Inflammatory macrophage treated with lipopolysaccharide for 4 hours (primary cell): ENCODE measurements at places on chromosomes 11 and 22.

DNA sequence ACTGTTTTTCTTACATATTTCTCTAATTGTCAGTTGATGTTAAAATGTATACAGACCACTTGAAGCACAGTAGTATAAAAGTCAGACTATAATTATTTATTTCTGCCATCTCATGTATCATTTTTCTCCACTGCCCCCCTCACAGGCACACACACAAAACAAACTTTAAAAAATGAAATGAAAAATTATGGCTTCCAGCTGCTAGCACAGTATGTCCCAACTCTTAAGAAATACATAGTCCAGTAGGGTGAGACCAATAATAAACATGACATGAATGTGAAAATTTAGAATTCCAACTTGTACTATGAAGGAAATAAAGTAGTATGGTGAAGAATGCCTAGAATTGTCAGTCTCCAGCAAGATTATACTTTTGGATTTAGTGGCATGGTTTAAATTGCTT lies 1247.9 kb downstream of the JRKL start:
- DNase-seq: no peak

DNA sequence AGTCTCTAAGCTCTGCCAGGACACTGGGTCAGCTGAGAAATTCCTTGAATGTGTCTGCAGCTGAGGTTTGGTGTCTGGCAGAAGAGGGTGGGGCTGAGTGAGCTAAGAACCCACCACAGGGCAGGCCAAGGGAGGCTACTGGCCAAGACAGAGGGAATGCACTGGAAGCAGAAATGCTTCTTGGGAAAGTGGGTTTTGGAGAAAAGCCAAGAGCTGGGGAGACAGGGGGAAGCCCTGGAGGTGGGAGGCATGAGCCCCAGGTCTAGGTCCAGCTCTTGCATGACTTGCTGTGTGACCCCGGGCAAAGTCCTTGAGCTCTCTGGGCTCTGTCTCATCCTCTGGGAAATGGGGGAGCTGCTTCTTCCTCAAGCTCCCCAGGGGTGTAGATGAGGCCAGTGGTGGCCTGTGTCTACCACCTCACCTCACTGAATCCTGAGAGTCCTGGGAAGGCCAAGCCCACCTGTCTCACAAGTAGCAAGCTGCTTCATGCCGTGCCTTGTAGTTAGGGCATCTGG lies 2.3 kb downstream of the MMP11 start:
- no peak for DNase-seq

DNA sequence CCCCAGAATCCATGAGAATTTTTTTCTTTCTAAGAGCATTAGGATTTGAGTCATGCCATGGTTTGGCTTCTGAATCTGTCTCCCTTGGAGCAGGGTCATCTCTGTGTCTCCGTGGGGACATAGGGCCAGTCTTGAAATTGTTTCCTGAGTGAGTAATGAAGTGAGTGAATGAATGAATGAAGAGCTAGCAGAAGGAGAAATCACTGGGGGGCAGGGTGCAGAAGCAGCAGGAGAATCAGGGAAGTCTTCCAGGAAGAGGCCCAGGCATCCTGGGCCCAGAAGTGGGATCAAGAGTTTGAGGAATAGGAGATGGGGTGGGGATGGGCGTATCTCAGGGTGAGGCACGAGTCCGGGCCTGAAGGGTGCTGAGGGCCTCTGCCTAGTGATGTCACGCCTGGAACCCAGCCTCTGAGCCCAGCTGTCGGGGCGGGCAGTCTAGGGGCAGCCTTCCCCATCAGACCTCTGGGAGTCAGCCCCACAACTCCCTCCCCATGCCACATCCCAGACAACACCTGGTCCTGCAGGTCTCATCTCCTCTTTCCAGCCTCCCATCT lies 12.5 kb upstream of the MGAT3 start:
- DNase-seq: no peak

GRCh38 chr11:19374151-19374569 lies 133.4 kb upstream of the E2F8 start:
- no peak for DNase-seq

GRCh38 chr11:3130269-3131071 lies 34.6 kb downstream of the OSBPL5 start:
- no peak for DNase-seq

- no peak for DNase-seq
Observed at GRCh38 chr22:26952451-26953011, 295.1 kb downstream of the MIAT start.

GRCh38 chr11:111400595-111400994 lies 21.5 kb upstream of the POU2AF1 start:
- no peak for DNase-seq

GRCh38 chr11:100882957-100883356 lies 195.9 kb downstream of the ARHGAP42 start:
- no peak for DNase-seq

- DNase-seq: no peak
Observed at GRCh38 chr11:19511413-19512183, 201.0 kb upstream of the NAV2 start.

DNA sequence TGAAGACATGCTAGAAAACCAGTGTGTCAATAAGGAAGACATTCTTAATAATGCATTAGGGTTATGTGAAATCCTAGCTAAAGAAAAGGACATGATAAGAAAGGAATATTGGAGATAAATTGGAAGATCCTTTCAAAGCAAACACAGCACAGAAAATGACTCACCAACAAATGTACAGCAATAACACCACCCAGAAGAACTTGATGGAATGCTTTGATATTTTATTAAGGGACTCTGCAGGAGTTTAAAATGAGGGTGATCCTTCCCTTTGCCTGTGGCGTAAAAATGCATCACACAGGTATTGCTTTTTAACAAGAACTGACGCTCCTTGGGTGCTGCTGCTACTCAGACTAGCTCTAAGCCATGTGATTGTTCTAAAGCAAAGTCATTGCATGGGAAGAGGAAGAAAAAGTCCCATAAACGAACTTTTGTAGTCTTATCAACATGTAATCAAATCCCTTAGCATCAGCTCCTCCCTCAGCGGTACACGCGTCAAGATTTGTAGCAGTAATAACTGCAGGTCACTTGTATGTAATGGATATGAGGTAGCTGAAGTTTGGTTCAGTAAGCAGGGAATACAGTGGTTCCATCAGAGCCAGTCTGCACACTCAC lies 48.4 kb upstream of the EED start:
- DNase-seq: no peak

DNA sequence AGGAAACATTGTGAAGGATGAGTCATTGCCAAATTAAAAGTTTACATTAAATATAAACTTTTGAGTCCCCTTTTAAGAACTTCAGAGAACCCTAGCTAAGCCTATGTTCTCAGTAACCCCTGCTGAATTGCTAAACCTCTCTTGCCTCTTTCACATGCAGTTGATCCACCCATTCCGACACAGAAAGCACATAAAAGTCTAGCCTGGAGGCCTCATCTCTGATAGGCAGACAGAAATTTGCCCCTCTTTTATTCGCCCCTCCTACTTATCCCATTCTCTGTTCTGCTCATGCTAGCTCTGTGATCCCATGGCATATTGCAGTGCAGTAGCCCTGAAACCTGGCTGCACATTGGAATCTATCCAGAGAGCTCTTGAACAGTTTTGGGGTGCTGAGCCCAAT lies 58.2 kb upstream of the PDE3B start:
- no peak for DNase-seq

DNA sequence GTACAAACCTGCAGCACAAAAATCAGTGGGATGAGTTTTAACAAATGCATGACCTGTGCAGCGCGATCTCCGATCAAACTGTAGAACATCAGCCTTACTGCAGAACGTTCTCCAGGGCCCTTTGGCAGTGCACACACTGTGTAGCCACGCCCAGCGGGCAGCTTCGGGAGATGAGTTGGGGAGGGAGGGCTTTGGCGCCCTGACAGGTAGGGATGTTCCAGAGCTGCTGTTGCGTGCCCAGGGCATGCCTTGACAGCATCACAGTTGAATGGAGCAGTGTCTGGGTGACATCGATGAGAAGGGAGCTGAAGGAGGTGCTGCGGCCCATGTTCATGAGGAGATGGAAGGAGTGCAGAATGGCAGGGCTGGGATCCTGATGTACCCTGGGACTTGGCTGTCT lies 80.2 kb downstream of the TBC1D22A start:
- DNase-seq: no peak

DNA sequence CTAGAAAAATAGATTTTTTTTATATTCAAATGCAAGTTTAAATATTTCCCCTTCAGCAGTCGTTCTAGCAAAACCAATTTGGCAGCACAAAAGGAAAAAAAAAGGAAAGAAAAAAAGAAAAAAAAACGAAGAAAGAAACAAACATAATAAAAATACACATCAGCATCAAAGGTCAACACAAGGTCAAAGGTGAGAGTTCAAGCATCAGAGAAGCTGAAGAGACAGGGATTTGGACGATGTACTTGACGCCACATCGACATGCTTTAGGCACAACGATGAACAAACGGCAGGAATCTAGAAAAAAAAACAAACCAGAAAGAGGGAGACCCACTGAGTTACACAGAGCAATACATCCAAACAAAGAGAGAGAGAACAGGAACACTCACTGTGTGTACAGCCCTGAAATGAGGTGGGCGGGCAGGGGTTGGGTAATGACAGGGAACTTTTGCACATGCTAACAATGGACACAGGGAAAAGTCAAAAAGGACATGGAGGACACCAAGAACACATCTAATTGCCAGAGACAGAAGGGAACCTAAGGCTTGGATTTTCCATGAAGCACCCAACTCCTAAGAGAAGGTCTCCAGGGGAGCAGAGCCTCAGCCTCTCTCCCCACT lies 19.8 kb upstream of the RAPSN start:
- DNase-seq: peak; percentile 66

DNA sequence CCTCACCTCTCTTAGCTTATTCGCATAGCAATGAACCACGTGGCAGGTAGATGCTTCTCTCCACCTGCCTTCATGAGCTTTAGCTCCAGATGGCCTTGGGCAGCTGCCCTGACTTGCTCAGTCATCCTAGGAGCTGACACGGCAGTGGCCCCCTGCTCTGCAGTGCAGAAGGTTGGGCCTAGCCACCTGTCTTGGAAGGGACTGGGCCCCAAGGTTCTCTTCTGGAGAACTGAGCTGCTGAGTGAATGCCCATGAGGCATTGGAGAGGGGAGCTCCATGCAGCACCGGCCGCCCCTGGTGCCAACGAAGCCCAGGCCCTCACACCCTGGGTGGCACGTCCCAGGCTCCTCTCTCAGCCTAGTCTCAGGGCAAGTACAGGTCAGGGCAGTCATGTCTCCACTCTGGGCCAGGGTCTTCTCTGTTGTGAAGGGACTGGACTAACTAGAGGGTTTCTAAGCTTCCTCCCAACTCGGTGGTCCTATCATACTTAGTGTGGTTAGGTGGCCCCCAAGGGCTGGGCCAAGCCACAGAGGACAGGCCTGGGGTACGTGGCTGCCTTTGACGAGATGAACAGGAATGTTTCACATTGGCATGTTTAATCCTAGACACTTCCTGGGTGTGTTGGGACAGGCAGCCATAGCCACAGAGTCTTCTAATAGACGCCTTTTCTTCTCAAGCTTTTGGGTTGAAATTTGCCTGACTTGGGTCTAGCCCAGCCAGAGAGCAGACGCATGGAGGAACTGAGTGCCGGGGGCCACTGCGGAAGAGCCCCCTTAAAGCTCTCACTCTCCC lies 47.9 kb downstream of the ALX4 start:
- DNase-seq: no peak

GRCh38 chr11:121555121-121555520 lies 102.4 kb upstream of the SORL1-AS1 start:
- DNase-seq: no peak

- DNase-seq: no peak
Observed at GRCh38 chr11:62233730-62234129, 8.3 kb upstream of the SCGB1D2 start.

DNA sequence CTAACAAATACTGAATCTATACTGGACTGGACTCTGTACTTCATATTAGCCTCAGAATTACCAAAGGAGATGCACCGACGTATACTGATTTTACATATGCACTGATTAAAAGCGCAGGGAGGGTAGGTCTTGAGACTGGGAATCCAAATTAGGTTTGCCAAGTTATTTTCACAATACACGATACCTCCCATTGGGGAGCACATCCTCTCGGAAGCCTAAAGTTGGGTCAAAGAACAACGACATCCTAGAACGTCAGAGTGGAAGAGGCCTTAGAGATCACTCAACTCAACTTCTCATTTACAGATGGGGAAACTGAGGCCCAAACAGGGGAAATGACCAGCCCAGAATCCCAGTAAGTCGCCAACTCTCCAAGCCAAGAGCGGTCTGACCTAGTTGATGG lies 626 bp downstream of the DNAL4 start:
- no peak for DNase-seq

DNA sequence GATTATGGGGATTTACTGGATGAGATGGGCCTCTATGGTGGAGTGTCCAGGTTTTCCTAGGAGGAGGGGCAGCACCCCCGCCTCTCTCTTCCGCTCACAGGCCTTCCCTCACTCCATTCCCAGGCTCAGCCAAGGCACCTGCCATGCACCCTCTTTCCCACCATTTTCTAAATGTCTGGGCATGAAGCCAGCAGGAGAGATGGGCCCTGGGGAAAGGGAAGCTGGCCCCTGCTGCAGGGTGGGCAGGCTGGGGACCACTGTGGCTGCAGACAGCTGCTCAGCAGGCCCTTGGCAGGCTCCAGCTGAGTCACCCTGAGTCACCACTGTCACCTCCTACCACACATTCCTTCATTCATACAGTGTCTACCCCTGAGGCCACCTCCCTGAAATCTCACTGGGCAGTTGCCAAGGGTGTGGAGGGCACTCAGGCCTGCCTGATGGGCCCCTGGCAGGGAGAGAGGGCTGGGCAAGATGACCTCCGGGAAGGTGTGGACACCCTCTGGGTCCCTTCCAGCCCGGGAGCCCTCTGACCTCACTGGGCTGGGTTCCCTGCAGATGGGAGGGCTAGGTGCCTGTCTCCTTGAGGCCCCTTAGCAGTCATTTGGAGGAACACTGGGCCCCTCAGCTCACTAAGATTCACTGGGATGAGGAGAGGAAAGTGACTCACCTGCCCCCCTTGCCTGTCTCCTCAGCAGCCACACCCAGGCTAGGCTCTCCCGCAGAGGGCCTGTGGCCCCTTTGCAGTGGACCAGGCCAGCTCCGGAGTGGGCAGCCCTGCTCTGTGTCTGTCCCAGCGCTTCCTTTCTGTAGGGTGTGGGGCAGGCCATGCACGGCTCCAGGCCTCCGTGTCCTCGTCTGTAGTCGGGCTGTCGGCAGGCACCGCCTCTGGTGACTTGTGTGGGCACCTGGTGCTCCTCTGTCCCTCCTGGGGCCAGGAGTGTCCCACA lies 7.8 kb downstream of the MYEOV start:
- DNase-seq: peak; percentile 78

DNA sequence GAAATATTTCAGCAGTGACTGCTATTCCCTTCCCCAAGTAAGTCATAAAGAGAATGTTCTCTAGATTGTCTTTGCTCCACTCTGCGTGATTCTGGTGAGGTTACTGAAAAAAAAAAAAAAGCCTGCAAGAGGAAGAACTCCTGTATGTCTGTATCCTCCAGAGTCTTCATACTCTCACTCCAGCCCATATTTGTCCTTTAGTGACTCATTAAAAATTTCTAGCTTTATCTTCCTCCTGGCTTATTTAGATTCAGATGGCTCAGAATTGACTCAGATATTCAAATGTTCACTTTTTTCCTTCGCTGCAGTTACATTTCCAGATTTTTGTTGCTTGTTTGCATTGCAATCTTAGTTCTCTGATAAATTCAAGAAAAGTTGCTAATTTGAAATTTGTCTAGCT lies 76.3 kb upstream of the CNTN5 start:
- DNase-seq: no peak

- no peak for DNase-seq
Observed at GRCh38 chr11:23956586-23956985, 540.3 kb upstream of the LUZP2 start.
